ENCODE measurements at places on chromosomes 3 and 15. TPM values are rescaled to one million over a fixed set of nuclear protein-coding genes. Genes with fewer than 3 reads are reported as not detected.
A peak's percentile ranks its signal among the peaks of the same experiment; 100 is the strongest.

DNA sequence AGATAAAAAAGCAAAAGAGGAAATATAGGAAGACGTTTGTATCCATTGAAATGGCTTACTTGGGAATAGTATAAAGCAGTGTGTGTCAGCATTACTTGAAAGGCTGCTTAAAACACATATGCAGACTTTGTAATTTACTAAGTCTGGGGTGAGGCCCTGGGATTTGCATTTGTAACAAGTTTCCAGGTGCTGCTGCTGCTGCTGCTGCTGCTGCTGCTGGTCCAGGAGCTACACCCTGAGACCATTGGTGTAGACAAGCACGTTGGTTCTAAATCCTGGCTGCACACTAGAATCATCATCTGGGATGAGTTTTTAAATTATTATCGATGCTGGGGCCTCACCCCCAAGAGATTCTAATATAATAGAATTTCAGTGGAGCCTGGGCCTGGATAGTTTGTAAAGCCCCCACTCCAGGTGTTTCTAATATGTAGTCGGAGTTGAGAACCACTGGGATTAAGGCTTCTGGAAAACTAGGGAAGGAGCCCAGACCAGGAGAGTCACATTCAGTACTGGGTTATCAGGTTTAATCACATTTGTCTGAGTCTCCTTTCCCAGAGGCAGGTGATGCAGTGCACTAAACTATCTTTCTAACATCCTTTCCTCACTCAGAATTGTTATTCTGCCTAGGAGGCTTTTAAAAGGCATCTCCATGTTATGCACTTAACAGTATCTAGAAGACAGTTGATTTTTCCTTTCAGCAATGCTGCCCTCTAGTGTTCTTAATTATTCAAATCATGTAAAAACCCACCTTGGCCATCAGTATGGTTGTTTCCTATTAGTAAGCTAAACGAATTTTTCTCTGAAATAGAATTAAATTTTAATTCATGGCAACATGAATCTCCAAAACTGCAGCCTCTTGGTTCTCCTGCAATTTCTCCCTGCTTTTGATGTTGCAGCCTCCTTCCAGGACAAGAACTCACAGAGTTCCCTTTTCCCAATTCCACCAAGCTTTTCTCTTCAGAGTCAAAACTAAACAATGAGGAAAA lies 45.4 kb downstream of the SSR3 start:
- DNase-seq: peak; percentile 41

DNA sequence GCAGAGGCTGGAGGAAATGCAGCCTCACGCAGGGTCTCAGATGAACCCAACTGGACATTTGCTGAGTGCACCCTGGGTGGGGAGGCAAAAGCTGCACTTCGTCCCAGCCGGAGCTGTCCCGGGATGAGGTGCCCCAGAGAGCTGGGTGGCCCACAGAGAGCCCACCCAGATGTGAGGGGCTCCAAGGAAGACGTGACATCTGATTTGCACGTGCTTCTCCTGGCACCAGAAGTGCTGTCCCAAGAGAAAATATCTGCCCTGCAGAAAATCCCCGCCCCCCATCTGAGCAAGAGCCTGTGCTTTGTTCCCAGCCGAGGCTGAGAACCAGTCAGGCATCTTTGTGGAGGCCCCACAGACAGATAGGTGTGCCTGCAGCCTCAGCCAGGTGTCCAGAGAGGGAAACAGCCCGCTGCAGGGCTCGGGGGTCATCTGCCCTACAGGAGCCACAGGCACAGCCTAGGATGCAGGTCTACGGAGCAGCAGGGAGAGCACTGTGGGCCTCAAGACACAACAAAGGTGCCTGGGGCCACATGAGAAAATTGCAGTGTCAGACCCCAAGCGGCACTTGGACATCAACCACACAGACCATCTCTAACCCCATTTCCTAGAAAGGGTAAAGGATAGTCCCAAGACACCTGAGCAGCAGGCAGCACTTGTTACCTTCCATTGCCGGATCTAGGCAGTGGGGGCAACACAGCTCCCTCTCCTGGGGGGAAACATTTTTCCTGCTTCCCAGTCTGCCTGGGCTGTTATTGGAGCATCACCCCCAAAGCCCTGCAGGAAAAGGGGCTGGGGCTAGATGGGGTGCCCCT lies 5.8 kb downstream of the TMIE start:
- DNase-seq: no peak

PATL2 gene
- 1.2 TPM for polyA plus RNA-seq

AMT gene
- 27.6 TPM for polyA plus RNA-seq

GBE1 gene
- polyA plus RNA-seq: 14.5 TPM

PXK gene
- polyA plus RNA-seq: 35.7 TPM

- DNase-seq: no peak
These were observed 36.5 kb upstream of the KLHL6 start for GRCh38 chr3:183591881-183592521.

GRCh38 chr3:183108001-183108449 lies 8.7 kb upstream of the MCCC1 start:
- no peak for DNase-seq
